ENCODE measurements at places on chromosomes 13 and 19.
A peak's percentile ranks its signal among the peaks of the same experiment; 100 is the strongest.

GRCh38 chr19:48118131-48118517, 7.5 kb upstream of the PLA2G4C start:
- DNase-seq = no peak
- H3K27me3 ChIP-seq = no peaks in the 10 kb centered on the region
- H3K27ac ChIP-seq = no peak overlapping the region

GRCh38 chr13:26539738-26540292, 17.7 kb upstream of the WASF3 start:
- DNase-seq = no peak
- no peaks in the 10 kb centered on the region for H3K27me3 ChIP-seq
- H3K4me3 ChIP-seq = no peak overlapping the region
- no peaks in the 10 kb centered on the region for H3K36me3 ChIP-seq

DNA sequence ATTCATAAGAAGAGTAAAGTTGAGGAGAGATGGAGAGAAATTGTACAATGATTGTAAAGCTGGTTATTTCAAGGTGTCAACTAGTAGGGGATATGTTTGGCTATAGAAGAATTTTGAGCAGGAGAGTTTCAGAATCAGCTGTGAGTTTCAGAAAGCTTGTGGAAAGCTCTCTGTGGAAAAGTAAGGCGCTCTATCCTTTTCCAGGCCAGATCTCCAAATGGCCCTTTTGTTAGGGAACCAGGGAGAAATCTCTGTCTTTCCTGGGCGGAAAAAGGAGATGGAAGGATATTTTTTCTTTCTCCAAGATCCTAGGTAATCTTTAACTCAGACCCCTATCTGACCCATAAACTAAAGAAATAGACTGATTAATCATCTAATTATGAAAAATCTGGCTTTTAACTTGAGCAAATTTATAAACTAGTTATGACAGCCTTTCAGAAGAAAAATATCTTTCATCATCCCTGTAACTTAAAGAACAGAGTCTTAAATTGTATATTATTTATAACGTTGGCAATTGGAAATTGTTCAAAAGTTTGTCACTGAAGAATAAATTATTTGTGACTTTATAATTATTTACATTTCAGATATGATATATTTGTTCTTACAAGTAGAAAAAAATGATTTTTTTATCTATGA, 34.5 kb downstream of the SPRY2 start:
- DNase-seq = no peak
- no peaks in the 10 kb centered on the region for H3K27me3 ChIP-seq
- no peak overlapping the region for H3K4me3 ChIP-seq
- no peak overlapping the region for H3K27ac ChIP-seq
- no peaks in the 10 kb centered on the region for H3K36me3 ChIP-seq

- no peak overlapping the region for H3K4me3 ChIP-seq
- no peak overlapping the region for H3K27ac ChIP-seq
- no peak for DNase-seq
These were observed 12.0 kb upstream of the LAIR1 start for GRCh38 chr19:54376610-54377285.

DNA sequence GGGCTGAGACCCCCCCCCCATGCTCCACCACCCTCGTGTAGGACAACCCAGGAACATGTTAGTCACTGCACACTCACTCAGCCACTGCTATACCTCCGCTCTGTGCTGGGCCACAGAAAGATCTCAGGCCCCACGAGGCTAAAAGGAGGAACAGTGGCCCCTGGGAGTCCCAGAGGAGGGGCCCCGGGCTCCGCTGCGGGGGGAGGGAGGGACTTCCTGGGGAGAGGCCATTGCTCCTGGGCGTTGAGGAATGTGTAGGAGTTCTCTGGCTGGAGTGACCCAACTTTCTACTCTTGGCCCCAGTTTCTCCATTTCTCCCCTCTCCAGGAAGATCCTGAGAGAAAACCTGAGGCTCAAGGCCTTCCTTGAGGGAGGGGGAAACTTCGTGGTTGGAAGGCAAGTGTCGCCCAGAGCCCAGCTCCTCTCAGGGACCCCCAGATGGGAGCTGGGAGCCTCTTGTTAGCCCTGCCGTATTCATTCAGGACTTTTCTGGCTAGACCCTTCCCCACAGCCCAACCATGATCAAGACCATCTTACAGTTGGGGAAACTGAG, 13.6 kb downstream of the ONECUT3 start:
- H3K4me3 ChIP-seq = no peak overlapping the region
- DNase-seq = no peak
- no peaks in the 10 kb centered on the region for H3K27me3 ChIP-seq
- no peaks in the 10 kb centered on the region for H3K36me3 ChIP-seq
- H3K4me1 ChIP-seq = no peaks in the 10 kb centered on the region
- H3K27ac ChIP-seq = no peak overlapping the region

DNA sequence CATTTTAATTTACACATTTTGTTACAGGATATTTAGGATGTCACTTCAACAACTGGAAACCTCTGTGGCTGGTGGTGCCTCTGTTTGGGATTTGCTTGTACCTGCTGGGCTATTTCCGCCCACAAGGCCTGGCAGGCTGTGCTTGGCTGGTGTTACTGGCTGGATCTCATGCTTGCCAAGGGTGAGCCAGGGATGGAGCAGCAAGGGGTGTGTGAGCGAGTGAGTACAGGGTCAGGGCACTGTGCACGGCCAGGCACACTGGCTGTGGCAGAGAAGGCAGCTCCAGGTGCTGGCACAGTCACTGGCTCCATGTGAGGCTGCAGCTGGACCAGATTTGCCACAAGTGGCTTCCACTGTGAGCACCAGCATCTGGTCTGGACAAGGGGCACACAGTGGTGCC, 1254.8 kb downstream of the SLITRK5 start:
- H3K36me3 ChIP-seq = no peaks in the 10 kb centered on the region
- no peak for DNase-seq
- H3K27ac ChIP-seq = no peak overlapping the region
- H3K4me3 ChIP-seq = no peak overlapping the region

GRCh38 chr19:2495130-2495641, 19.3 kb downstream of the GADD45B start:
- no peak overlapping the region for H3K27ac ChIP-seq
- no peaks in the 10 kb centered on the region for H3K27me3 ChIP-seq
- H3K36me3 ChIP-seq = no peaks in the 10 kb centered on the region
- peaks cover 34% of the 10 kb centered on the region for H3K4me1 ChIP-seq
- DNase-seq = no peak

DNA sequence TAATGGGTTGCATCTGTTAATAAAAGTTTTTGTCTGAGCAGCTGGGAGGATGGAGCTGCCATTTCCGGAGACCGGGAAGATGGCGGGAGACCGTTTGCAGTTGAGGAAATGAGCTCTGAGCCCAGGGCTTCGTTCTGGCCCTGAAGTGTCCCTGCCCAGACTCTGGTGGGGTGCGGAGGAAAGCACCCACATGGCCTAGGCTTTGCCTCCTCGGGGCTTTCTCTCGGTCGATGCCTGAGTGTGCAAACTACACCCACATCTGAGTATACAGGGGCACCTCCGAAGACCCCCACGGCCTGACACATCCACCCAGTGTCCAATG, 15.6 kb upstream of the NANOS3 start:
- peak overlapping the region; percentile 95 for H3K27ac ChIP-seq
- peaks cover 20% of the 10 kb centered on the region for H3K4me1 ChIP-seq
- H3K36me3 ChIP-seq = no peaks in the 10 kb centered on the region
- DNase-seq = no peak
- no peak overlapping the region for H3K4me3 ChIP-seq

DNA sequence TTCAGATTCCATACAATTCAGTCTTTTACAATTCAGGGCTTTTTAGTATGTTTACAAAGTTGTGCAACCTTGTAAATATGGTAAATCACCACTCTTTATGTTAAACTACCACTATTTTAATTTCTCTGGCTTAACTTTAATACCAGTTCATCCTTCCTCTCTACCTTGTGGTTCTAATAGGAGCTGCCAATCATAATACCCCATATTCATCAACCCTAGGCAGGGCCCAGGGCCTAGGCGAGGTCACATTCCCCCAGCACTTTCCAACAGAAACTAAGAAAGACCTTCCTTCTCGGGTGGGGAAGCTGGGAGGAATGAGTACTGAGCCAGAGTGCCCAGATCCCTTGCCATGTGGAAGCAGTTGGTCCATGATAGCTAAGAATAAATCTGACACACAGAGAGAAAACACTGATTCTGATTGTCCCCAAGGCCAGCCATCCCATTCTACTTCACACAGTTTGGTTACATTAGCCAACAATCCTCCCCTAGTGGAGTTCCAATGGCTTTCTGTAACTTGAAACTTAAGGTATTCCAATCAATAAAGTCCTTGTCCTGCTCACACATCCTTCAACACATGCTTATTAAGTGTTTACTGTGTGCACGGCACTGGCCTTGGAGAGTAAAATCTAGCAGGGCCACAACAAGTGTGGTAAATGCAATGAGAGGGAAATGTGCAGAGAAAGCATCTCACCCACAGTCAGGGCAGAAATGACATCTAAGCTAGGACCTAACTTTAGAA, 76.8 kb downstream of the NUFIP1 start:
- no peaks in the 10 kb centered on the region for H3K27me3 ChIP-seq
- no peak for DNase-seq
- H3K27ac ChIP-seq = no peak overlapping the region
- H3K4me1 ChIP-seq = no peaks in the 10 kb centered on the region
- no peaks in the 10 kb centered on the region for H3K36me3 ChIP-seq

- no peak overlapping the region for H3K4me3 ChIP-seq
- H3K27me3 ChIP-seq = no peaks in the 10 kb centered on the region
- peaks cover 21% of the 10 kb centered on the region for H3K4me1 ChIP-seq
- 0 out of 2 replicates have a peak, but pooled peaks cover 4% of the 10 kb centered on the region for H3K36me3 ChIP-seq
- no peak for DNase-seq
- H3K27ac ChIP-seq = no peak overlapping the region
These were observed 12.6 kb downstream of the MBNL2 start for GRCh38 chr13:97234742-97235141.

DNA sequence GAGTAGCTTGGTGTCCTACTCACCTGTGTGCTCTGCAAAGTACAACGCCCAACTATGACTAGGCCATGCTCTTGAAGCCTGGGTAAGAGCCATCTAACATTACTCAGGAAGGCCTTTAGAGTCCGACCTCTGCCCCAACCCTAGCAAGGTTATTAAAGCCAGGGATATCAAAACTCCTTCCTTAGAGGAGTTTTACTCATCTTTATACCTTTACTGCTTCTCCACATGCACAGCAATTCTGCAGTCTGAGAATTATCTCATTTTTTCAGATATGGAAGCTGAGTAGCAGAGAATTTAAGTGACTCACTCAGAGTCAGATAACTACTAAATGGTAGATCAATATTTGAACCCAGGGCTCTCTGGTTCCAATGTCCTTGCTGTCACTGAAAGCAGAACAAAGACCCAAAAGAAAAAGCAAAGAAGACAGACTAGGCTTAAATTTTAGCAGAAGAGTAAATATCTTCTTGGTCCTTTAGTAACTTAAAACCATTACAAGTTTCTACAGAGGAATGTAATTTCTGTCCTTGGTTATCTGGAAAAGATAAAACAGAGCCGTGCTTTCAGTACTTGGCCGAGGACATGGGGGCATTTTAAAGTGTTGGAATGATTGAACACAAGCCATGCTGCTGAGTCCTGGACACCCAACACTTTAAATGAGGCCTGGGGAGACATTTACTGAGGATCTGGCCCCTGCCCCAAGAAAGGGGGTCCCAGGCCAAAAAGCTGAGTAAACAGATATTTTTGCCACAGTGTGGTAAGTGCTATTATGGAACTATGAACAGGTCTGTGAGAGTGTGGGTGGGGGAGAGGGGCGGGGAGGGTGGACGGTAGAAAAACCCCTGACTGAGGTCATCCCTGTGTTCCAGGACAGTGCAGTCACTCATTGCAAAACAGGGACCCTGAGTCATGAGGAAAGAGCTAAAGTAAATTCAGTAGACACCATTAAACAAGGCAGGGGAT, 18.4 kb upstream of the KPNA3 start:
- no peaks in the 10 kb centered on the region for H3K27me3 ChIP-seq
- no peaks in the 10 kb centered on the region for H3K36me3 ChIP-seq
- peak; percentile 89 for DNase-seq
- peaks cover 90% of the 10 kb centered on the region for H3K4me1 ChIP-seq

- no peak for DNase-seq
- H3K4me1 ChIP-seq = peaks cover 28% of the 10 kb centered on the region
- no peaks in the 10 kb centered on the region for H3K36me3 ChIP-seq
- no peak overlapping the region for H3K4me3 ChIP-seq
- H3K27me3 ChIP-seq = no peaks in the 10 kb centered on the region
- no peak overlapping the region for H3K27ac ChIP-seq
These were observed 14.4 kb downstream of the FOXO1 start for GRCh38 chr13:40651866-40652587.

GRCh38 chr19:29527500-29528328, 1.9 kb downstream of the VSTM2B start:
- H3K4me1 ChIP-seq = no peaks in the 10 kb centered on the region
- no peak overlapping the region for H3K27ac ChIP-seq
- H3K4me3 ChIP-seq = no peak overlapping the region
- no peaks in the 10 kb centered on the region for H3K36me3 ChIP-seq
- DNase-seq = no peak

GRCh38 chr13:100129605-100130004, 40.7 kb downstream of the PCCA start:
- H3K4me1 ChIP-seq = peaks cover 16% of the 10 kb centered on the region
- no peak overlapping the region for H3K4me3 ChIP-seq

GRCh38 chr13:44388427-44389059, 14.9 kb downstream of the SERP2 start:
- H3K27ac ChIP-seq = peak overlapping the region; percentile 76
- no peak overlapping the region for H3K4me3 ChIP-seq
- H3K27me3 ChIP-seq = no peaks in the 10 kb centered on the region
- H3K36me3 ChIP-seq = no peaks in the 10 kb centered on the region
- DNase-seq = peak; percentile 68
- H3K4me1 ChIP-seq = peaks cover 56% of the 10 kb centered on the region

GRCh38 chr13:44818016-44818415, 171.3 kb downstream of the NUFIP1 start:
- DNase-seq = no peak
- H3K27ac ChIP-seq = peak overlapping the region; percentile 76
- H3K4me1 ChIP-seq = peaks cover 66% of the 10 kb centered on the region

DNA sequence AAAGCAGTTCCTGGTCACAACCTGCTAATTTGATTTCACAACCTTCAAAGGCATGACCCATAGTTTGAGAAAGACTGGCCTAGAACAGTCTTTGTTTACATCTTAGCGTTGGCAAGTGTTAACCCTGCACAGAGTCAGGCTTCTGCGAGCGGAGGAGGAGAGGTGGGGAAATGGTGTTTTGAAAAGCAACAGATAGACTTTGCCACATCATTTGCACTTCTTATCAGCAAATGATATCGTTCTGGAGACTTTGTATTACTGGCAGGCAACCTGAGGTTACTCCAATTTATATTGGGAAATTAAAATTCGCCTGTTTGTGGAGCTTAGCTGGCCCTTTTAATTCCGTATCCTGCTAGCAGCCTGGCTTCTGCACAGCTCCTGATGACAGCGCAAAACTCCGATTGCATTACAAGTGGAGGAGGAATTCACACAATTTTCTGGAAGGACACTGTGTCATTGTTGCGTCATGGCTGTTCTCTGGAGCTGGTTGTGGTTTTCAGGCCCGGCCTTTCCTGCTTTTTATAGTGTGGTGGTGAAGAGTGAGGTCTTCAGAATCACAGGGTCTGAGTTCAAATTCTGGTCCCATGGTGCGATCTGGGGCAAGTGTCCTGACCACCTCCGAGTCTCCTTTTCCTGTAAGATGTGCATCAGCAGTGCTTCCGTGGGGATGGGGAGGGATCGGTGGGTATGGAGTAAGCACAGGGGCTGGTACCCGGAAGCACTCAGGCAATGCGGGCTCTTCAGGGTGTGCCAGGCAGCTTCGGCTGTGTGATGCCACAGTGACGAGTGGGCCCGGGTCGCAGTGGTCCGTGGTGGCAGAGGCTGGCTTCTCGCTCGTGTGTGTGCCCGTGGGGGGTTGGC, 49.1 kb upstream of the EHD2 start:
- peak; percentile 73 for DNase-seq
- H3K27ac ChIP-seq = peak overlapping the region; percentile 94
- H3K27me3 ChIP-seq = no peaks in the 10 kb centered on the region
- H3K4me3 ChIP-seq = no peak overlapping the region
- H3K4me1 ChIP-seq = peaks cover 93% of the 10 kb centered on the region
